ENCODE measurements at places on chromosomes 11 and 22.

- peak; percentile 5 for DNase-seq
These were observed 67.6 kb downstream of the CDKN1C start for GRCh38 chr11:2818021-2818420.

DNA sequence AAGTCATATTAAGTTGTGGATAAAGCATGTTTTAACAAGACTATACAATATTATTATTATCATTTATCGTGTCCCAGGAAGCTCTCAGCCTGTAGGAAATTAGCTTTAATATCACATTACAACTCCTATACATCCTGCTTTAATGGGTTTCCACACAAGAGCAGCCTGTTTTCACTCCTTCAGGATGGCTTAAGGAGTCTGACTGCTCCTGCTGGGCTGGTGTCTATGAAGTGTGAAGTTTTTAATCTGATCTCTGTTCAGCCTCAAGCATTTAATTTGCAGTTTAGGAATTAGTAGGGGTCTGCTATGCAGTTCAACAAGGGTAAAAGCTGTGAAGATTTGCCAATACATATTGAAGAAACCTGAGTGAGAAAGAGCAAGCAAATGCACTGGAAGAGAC, 653.4 kb upstream of the LRRC4C start:
- no peak for DNase-seq

DNA sequence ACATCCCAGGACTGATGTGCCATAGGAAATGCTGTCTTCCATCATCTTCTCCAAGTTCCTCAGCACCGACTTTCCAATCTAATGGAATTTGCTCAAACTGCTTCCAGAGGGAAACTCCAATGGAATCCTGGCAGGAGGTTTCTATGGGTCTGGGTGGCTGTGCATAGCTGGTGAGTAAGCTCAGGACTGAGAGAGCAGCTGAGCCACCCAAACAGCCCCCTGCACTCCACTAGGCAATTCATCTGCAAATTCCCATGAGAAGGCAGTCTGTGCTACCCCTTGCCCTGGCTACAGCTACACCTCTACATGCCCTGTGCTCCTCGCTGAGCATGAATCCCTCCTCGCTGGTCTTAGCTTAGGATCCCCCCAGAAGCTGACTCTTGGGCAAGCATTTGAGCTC, 127.9 kb upstream of the CSNK2A3 start:
- no peak for DNase-seq

GRCh38 chr22:37679670-37680069, 4.2 kb downstream of the LGALS1 start:
- DNase-seq: no peak

GRCh38 chr11:98155696-98156095, 865.1 kb upstream of the CNTN5 start:
- no peak for DNase-seq

DNA sequence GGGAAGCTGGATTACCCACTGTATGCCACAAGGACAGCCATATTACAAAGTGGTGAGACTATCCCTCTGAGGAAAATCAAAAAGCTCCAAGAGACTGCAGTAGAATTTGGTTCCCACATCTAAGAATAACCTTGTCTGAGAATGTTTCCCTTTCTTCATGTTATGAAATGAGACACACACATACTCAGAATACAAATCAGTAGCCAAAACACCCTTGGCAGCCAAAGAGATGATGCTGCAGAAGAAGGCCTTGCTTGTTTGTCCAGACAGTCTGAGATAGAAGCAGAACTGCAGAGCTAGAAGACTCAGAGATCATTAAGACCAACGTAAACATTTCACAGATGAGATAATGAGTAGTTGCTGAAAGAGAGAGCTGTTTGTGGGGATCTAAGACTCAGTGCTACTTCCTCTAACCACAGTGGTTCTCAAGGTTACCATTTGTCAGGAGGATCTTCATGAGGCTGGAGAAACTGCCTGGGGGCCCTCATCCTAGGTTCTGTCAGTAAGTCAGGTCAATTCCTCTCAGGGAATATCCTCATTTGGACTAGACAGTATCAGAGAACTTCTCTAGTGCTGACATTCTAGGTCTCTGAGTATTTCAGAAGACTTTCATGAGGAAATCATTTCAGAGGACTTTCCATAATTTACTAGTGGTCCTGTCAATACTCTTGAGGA, 38.9 kb downstream of the RELT start:
- no peak for DNase-seq

DNA sequence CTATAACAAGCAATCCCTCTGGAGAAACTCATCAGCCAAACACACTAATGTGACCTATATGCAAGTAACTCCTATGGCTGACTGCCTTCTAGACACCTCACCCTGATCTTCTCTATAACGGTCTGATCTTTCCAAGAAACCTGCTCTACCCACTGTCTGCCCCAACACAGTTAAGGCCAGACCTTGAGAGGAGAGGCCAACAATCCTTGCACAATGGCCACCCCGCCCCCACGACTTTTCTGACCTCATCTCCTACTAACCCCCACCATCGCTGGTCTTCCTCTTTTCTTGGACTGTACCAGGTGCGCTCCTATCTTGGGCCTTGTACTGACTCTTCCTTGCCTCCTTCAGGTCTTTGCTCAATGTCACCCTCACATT, 12.5 kb downstream of the HIRA start:
- no peak for DNase-seq

- no peak for DNase-seq
These were observed 2.5 kb upstream of the SEPTIN3 start for GRCh38 chr22:41966607-41967240.

DNA sequence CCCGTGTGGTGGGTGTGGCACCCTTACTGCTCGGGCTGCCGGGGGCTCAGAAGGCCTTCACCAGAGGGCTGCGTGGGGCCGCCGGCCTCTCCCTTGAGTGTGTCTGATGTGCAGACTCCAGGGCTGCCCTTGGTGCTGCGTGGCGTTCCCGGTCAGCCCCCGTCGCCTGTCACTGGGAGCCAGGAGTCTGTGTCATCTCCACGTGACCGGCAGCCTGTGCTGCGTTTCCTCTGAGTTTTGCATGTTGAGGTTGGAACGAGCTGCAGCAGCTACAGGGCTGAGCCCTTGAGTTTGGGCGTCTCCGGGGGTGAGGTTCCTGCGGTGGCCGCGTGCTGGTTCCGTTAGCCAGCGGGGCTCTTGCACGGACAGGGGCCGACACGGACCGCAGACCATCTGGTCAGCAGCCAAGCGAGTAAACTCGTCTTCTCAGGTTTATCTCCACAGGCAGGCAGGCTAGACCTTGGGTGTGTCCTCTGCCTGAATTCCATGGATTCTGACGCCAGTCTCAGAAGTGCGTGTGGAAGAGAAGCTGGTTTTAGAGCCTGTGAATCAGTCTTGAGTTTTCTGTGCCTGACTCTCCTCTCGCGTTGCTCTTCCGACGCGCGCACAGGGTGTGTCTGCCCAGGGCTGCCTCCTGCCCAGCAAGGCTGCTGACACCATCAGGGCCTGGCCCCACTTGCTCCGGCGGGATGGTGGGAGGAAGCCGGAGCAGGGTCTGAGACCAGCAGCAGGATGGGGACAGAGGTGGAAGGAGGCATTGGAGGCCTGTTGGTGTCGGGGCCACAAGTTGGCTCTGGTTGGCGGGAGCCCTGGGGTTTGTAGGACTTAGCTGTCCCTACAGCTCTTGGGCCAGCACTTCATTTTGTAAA, 10.5 kb downstream of the PTDSS2 start:
- DNase-seq: peak; percentile 73

- no peak for DNase-seq
These were observed 534.3 kb downstream of the ETS1 start for GRCh38 chr11:128052912-128053641.

GRCh38 chr11:15655552-15655951, 540.8 kb downstream of the INSC start:
- no peak for DNase-seq

DNA sequence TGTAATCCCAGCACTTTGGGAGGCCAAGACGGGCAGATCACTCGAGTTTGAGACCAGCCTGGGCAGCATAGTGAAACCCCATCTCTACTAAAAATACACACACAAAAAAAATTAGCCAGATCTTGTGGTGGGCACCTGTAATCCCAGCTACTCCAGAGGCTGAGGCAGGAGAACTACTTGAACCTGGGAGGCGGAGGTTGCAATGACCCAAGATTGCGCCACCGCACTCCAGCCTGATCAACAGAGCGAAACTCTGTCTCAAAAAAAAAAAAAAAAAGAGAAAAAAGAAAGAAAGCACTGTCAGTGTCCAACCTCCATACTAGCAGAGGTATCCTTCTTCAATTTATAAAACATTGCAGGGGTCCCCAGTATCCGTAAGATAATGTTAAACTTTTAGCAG, 17.8 kb downstream of the RAB6A start:
- no peak for DNase-seq

GRCh38 chr11:130782361-130783222, 133.7 kb downstream of the SNX19 start:
- no peak for DNase-seq

DNA sequence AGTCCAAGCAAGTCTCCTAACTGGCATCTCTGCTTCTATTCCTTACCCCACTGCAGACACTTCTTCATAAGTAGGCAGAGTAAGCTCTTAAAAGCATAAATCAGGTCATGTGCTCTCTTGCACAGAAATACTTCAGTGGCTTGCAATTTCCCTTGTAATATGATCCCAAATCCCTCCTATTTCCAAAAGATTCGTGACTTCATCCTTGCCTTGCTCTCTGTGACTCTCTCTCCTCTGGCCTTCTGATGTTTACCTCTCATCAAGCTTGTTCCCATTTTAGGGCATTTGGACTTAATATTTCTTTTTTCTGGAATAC, 37.4 kb upstream of the NCR3LG1 start:
- DNase-seq: no peak

- DNase-seq: no peak
These were observed 110.4 kb downstream of the ELP4 start for GRCh38 chr11:31619980-31620379.

DNA sequence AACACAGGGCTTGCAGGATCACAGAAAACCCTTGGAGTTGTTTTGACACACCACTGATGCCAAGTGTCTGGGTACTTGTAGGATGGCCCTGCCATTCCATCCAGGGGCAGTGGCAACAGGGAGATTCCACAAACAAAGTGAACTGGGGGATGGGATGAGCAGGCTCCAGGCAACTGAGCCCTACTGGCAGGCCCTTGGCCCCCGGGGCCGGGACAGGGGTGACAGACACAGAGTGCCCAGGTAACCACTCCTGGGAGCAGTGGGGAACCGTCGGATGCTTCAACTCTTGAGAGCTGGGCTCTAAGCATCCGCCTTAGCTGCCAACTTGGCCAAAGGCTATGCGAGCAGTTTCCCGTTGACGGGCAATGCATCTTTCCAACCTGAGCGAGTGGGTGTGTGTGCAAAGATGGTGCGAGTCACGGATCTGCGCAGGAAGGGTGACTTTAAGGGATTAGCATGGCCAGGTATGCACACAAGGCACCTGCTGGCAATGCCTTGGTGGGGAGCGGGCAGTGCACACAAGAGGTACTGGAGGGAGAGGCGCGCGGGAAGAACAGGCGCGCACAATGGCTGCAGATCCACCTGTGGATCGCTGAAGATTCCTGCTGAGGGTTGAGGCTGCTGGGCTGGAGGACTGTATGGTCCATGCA, 83.1 kb upstream of the PRODH start:
- DNase-seq: no peak

DNA sequence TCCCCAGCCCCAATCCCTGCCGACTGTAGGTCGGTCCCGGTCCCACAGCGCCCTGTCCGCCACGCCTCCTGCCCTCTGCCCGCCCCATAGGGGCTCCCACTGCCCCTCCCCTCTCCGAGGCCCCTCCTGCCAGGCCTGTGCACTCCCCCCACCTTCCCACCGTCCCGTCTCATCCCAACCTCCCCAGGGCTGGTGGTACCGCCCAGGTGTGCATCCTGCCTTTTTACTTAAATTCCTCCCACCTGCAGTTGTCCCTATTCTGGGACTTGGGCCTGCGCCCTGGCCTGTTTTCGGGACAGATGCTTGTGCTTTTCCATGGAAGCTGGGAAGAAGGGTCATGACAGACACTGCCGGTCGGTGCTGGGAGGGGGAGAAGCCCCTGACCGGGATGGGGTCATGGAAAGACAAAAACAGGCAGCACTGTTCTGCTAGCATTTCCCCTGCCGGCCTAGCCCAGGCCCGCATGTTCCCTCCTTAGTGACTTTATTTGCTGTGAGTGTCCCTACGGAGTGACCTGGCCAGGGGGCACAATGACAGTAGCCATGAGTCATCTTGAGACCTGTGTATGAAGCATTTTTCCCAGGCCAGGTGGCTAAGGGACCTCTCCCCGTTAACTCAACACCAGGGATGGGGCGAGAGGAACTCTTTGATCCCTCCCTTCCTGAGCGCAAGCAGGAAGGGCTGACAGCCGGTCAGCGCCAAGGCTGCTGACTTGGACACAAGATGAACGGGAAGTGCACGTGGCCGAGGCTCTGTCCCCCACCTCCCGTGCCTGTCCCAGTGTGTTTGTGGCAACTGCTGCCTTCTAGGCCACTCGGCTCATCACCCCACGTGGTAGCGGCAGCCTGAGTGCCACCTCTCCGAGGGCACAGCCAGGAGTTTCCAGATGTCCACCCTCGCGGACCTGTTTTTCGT, 7.1 kb downstream of the TBX1 start:
- peak; percentile 43 for DNase-seq

- DNase-seq: no peak
These were observed 70.3 kb downstream of the CCDC81 start for GRCh38 chr11:86444981-86445380.

GRCh38 chr11:72528121-72528520, 93.8 kb upstream of the CLPB start:
- DNase-seq: no peak

DNA sequence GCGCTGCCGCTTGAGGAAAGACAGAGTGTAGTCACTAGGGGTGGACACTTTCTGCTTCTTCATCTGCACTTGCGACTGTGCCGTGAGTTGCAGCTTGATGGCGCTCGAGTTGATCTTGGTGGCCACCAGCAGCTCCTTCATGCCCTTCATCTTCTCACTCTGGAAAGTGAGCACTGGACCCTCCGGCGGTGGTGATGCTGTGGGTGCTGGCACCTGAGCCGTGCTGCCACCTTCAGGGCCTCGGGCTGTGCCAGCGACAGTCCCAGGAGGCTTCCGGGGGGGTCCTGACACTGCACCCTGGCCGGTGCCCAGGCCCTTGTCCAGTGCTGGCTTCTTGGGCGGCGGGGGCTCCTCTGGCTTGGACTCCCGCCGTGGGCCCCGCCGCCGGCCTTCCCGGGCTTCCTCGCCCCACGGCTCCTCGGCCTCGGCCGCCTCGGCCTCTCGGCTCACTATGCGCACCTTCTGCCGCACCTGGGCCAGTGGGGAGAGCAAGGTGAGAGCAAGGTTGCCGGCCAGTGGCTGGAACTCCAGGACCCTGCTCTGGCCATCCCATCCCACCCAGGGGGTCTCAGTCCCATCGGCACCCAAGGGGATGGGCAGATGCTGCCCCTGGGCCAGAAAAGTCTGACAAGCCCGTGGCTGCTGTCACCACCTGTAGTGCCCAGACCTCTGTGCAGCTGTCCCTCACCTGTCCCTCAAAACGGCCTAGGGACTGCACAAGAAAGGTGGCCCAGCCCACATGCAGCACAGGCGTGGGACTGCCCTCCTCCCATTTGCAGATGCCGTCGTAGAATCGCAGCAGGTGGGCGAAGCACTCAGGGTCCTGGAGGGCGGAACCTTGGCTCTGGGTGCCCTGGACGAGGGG, 1.6 kb upstream of the MAP4K2 start:
- DNase-seq: no peak
